CD4-positive, alpha-beta T cell treated with Interleukin-12 subunit alpha and Interleukin-12 subunit beta, for 1 hour (primary cell): ENCODE measurements at places on chromosomes 13 and 19.

- DNase-seq = no peak
Measured at GRCh38 chr13:30730526-30730925, 4.8 kb upstream of the ALOX5AP start.

- DNase-seq = no peak
Measured at GRCh38 chr13:114107686-114108081, 24.7 kb downstream of the RASA3 start.

GRCh38 chr13:79318664-79319063 is 87.4 kb downstream of the RBM26 start:
- DNase-seq = no peak

- no peak for DNase-seq
Measured at GRCh38 chr13:109874484-109875454, 88.4 kb upstream of the IRS2 start.

DNA sequence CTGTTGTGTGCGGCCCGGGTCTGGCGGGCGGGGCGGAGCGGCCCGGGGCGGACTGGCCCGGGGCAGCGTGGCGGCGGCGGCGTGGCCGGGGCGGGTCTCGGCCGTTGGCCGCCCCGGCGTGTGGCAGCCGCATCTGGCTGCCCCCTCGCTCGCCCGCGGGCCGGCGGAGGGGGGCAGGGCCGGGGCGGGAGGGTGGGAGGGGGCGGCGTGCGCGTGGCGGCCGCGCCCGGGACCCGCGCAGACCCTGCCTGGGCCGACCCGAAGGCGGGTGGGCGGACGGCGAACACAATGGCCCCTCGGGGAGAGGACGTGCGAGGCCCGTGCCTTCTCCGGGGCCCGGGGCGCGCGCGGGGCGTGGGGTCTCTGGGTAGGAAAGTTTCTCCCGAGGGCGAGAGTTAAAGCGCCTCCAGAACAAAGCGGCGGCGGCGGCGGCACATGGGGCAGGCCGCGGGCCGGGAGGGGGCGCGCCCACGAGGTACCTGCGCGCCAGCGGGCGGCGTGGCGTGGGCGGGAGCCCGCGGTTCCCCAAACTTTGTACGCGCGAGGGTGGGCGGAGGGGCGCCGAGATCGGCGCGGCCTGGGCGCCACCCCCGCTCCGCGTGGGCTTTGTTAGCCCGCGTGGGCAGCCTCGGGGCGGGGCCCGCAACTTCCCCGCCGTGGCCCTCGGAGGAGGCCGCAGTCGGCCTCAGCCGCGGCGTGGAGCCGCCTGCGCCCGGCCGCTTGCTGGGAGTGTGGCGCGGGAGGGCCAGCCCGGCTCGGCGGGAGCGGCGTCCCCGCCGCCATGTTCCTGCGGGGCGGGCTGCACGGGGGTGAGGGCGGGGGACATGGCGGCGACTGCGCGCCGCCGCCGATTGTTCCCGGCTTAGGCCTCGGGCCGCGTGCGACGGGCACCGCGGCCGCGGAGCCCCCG is 764 bp downstream of the MIR17HG start:
- peak; percentile 61 for DNase-seq

DNA sequence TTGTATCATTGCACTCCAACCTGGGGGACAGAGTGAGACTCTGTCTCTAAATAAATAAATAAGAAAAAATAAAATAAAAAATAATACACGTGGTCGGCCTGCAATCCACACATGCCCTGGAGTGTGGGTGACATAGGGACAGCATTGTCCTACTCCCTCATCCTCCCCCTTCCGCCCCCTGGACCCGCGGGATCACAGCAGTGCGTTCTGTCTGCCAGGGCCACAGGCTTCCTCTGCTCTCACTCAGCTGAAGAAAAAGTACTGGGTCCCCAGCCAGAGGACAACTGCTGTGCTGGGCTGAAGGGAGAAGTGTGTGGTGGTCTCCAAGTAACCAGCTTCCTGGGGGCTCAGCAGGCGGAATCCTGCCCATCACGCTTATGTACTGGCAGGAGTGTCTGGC is 6.3 kb downstream of the BCAT2 start:
- DNase-seq = no peak

- DNase-seq = no peak
Measured at GRCh38 chr19:51710163-51710562, 13.6 kb downstream of the HAS1 start.

DNA sequence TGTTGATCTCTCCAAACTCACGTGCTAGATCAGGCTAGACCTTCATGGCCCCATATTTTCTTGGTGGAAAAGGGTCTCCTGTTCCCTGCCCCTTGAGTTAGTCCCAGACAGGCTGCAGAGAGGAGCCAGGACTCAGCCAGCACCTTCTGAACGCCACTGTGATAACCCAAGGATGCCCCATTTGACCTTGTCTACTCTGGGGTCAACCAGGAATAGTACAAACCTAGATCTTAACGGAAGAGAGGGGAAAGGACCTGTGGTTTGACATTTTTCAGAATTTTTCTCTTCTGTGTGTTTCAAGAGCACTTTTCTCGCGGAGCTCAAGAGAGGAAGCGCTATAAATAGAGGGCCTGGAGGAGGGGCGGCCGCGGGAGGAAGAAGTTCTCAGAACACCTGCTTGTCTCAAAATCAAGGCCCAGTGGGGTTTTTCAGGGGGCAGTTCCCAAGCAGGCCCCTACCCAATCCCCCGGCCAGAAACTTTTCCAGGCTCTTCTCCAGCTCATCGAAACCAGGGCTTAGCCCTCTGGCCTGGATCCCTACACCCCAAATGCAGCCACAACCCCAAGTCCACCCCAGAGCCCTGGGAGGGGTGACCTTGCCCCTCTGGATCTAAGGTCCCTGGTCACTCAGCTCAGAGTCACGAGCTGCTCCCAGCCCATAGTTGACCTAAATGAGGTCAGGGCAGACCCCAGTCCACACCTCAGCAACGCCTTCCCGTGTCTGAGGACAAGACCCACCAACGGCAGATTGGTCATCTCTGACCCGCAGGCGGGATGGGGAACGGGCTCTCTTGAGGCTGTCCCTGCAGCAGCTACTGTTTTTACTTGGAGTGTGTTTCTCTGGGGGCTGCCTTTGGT is 75.6 kb upstream of the TM9SF2 start:
- DNase-seq = peak; percentile 61
